Brain pericyte (primary cell): ENCODE measurements at places on chromosomes 3 and 15.

- no peak for DNase-seq
These were observed 20.2 kb downstream of the TMEM39A start for GRCh38 chr3:119443179-119443578.

- no peak for DNase-seq
These were observed 23.5 kb upstream of the LRTM1 start for GRCh38 chr3:54951405-54951804.

DNA sequence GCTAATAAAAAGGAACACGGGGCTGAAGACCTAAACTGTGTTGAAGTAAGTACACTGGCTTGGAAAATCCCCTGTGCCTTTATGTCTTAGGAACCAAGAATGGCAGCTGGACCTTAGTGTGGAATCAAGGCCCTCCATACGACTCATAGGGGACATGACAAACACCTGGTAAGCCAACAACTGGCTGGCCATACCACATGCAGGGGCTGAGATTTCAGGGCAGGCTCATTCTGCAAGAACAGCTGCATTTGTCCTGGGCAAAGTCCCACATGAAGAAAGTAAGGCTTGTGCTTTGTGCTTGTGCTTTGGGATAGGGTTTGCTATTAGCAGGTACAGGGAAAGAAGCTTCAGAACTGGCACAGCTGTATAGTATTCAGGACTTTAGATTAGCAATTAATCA, 18.0 kb downstream of the ETV5 start:
- no peak for DNase-seq

DNA sequence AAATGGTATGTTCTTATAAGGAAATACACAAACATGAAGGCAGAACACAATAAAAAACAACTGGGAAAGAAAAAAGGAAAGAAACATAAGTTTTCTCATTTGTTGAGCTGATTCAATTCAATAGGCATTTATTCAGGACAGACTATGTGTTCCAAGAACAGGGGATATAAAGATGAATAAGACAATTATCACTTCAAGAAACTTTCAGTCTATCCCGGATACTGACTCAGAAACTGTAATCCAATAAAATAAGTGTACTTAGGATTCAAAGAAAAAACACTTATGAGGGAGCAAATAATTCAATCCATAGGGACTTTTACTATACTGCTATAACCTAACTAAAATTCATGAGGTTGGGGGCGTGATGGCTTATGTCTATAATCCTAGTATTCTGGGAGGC, 3.5 kb upstream of the POPDC2 start:
- no peak for DNase-seq

DNA sequence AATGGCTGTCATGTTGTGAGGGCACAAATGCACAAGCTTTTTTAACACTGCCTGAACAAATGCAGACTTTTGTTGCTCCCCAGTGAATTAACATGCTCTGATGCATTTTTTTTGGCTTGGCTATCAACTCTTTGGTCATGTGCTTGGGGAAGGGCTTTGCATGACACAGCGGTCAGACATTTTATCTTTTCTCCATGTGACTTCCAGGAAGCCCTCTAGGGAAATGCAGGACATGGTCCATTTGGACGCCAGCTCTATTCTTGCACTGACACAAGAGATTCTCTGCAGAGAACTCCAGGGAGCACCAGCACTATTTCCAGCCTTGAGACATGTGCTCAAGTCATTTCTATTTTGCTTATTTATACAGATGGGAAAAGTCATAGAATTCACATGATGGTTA, 46.2 kb downstream of the NEK11 start:
- DNase-seq, result no peak

- no peak for DNase-seq
These were observed 97.8 kb downstream of the LARS2 start for GRCh38 chr3:45486136-45486535.

DNA sequence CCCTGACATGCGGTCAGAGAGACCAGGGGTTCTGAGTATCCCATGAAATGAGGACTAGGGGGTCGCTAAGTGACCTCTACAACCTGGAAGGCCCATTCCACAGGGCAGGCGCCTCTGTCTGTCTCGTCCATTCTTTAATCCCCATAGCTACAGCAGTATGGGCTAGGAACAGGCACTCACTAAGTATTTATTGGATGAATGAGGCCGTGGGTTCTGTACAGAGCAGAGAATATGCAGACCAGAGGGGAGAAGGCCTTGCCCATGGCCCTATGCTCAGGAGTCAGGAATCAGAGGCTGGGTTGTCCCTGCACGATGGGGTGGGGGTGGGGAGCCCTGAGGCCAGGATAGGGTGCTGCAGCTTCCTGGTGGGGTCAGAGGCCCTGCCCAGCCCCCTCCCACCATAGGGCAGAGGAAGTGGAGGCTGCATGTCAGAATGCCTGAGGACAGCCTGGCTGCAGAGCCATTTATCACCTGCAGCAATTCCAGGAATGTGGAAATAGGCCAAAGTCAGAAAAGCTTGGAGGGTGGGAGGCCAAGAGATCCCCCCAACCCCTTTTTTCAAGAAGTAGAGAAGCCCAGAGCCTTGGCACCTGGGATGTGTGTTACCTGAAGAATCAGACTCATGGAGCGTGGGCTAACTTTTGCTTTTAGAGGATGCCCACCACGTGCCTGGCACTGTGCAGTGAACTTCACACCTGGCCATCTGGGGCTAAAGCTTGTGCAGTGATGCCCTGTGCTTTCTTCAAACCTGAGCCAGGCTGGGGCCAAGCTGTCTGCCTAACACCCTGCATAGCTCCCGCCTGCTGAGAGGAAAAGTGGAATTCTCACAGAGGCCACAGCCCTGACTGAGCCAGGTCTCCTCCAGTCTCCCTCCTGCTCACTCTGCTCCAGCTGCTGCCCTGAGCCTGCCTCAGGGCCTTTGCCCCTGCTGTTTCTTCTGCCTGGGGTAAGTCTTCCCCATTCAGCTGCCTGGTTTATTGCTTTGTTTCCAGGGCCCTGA, 109.4 kb downstream of the WNT7A start:
- no peak for DNase-seq

DNA sequence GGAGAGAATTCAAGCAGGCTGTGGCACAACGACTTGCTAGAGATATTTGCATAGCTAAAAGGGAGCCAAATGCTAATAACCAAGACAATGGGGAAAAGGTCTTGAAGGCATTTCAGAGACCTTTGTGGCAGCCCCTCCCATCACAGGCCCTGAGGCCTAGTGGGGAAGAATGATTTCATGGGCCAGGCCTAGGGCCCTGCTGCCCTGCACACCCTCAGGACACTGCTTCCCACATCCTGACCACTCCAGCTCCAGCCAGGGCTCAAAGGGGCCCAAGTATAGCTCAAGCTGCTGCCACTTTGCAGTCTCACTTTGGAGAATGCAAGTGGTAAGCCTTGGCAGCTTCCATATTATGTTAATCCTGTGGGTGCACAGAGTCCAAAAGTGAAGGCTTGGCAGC, 21.5 kb upstream of the PTPN23 start:
- no peak for DNase-seq

GRCh38 chr3:129016356-129016719, 15.2 kb downstream of the EFCC1 start:
- DNase-seq, result no peak

GRCh38 chr15:101580431-101580830, 71.8 kb downstream of the TM2D3 start:
- DNase-seq, result no peak

GRCh38 chr3:44886561-44886960, 12.2 kb downstream of the TGM4 start:
- DNase-seq, result no peak

GRCh38 chr3:52614689-52615088, 71.0 kb downstream of the PBRM1 start:
- no peak for DNase-seq
